SHP77 (cell line): ENCODE measurements at places on chromosomes 5 and 9.

DNA sequence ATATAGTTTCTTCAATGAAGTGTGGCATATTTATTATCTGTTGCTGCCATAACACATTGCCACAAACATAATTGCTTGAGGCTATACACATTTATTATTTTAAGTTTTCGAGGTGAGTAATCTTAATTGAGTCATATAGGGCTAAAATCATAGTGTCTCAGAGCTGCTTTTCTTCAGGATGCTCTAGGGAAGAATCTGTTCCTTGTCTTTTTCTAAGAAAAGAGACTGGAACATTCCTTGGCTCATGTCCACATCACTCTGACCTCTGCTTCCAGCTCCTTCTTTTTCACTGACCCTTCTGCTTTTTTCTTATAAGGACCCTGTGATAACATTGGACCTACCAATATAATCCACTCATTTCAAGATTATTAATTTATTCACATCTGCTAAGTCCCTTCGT is 632.4 kb upstream of the TYRP1 start:
- no peak for DNase-seq

- no peak for DNase-seq
These were observed 22.1 kb downstream of the CEP72 start for GRCh38 chr5:634191-634590.

DNA sequence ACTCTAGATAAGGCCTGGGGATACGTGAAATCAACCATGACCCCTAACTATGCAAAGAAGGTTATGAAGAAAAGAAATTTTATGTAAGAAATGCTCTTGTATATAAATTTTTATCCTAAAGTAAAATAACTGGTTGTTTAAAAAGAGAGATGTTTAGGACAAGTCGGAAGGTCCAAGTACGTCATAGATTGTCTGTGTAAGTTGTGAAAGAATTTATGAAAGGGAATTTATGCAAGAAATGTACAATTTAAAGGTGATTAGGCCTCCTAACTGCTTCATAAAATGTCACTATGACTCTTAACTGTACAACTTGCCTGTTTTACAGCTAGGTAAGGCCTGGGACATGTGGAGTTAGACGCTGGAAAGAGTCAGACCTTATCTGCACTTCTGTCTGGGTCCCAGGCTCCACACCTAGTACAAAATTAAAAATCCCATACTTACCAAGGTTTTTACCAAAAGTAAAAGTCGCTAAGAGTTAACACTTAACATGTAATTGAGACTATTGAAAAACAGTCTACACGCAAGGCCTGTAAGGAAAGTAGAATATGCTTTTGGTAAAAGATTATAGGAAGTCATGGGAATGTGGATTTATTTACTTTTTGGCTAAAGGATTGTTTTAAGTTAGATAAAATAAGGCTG is 77.4 kb downstream of the KIAA0825 start:
- DNase-seq = no peak

GRCh38 chr5:10856683-10857337 is 95.8 kb upstream of the DAP start:
- peak; percentile 53 for DNase-seq
